Muscle of leg (tissue), 16 donors: ENCODE measurements at places on chromosomes 13 and 19.

GRCh38 chr13:70189981-70190380 is 81.7 kb upstream of the KLHL1 start:
- H3K36me3 ChIP-seq: no peaks in the 10 kb centered on the region
- no peak overlapping the region for H3K27ac ChIP-seq
- DNase-seq: no peak
- H3K4me1 ChIP-seq: no peaks in the 10 kb centered on the region

GRCh38 chr13:97736436-97736835 is 217.0 kb upstream of the IPO5 start:
- DNase-seq: no peak
- H3K36me3 ChIP-seq: no peaks in the 10 kb centered on the region
- no peaks in the 10 kb centered on the region for H3K27me3 ChIP-seq
- no peaks in the 10 kb centered on the region for H3K4me1 ChIP-seq
- H3K4me3 ChIP-seq: no peak overlapping the region

DNA sequence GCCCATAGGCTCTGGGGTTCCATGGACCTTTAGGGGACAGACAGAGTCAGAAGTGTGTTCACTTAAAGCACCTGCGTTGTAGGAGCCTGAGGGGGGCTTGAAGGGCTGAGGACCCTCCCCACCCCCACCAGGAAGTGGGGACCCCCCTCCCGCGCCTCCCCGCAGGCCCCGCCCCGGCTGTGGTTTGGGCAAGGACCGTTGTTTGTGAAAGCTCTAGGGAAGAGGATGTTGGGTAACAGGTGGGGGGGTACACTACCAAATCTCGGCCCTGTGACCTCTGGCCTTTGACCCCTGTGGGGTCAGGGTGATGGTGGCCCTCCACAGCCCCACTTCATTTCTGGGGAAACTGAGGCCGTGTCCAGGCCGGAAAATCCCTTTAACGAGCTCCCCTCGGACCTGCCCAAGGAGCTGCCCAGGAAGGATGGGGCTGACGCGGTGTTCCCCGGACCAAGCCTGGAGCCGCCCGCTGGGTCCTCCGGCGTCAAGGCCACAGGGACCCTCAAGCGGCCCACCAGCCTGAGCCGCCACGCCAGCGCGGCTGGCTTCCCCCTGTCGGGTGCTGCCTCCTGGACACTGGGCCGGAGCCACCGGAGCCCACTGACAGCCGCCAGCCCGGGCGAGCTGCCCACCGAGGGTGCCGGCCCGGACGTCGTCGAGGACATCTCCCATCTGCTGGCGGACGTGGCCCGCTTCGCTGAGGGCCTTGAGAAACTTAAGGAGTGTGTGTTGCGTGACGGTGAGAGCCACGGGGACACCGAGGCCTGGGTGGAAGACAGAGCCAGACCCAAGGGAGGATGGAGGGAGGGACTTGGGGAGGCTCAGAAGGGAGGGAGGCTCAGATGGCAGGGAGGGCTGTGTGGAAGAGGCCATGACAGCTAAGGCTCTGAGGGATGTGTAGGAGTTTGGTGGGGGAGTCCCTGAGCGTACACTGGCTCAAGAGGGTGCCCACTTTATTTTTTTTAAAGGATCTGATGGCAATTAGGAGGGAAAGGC is 1.3 kb downstream of the ARHGAP45 start:
- H3K36me3 ChIP-seq: no peaks in the 10 kb centered on the region
- peaks cover 43% of the 10 kb centered on the region for H3K4me1 ChIP-seq
- peaks cover 96% of the 10 kb centered on the region for H3K27me3 ChIP-seq

- H3K4me1 ChIP-seq: no peaks in the 10 kb centered on the region
- H3K4me3 ChIP-seq: no peak overlapping the region
- H3K36me3 ChIP-seq: no peaks in the 10 kb centered on the region
- H3K27me3 ChIP-seq: no peaks in the 10 kb centered on the region
Measured at GRCh38 chr13:106042996-106043581, 492.4 kb downstream of the EFNB2 start.

- H3K27ac ChIP-seq: no peak overlapping the region
- H3K4me1 ChIP-seq: peaks cover 2% of the 10 kb centered on the region
- no peak for DNase-seq
- no peaks in the 10 kb centered on the region for H3K27me3 ChIP-seq
- no peak overlapping the region for H3K4me3 ChIP-seq
Measured at GRCh38 chr19:49229416-49229815, 71.8 kb downstream of the TRPM4 start.

GRCh38 chr13:37403776-37404527 is 194.6 kb downstream of the POSTN start:
- DNase-seq: peak; percentile 46
- no peak overlapping the region for H3K27ac ChIP-seq
- no peaks in the 10 kb centered on the region for H3K36me3 ChIP-seq
- H3K27me3 ChIP-seq: no peaks in the 10 kb centered on the region
- no peak overlapping the region for H3K4me3 ChIP-seq

GRCh38 chr13:32415019-32415418 is 12.9 kb downstream of the N4BP2L1 start:
- no peaks in the 10 kb centered on the region for H3K27me3 ChIP-seq
- no peak overlapping the region for H3K4me3 ChIP-seq
- DNase-seq: no peak
- H3K4me1 ChIP-seq: peaks cover under 1% of the 10 kb centered on the region
- no peak overlapping the region for H3K27ac ChIP-seq

- DNase-seq: no peak
- peaks cover 21% of the 10 kb centered on the region for H3K36me3 ChIP-seq
- H3K27ac ChIP-seq: no peak overlapping the region
- H3K4me1 ChIP-seq: peaks cover 16% of the 10 kb centered on the region
- H3K4me3 ChIP-seq: no peak overlapping the region
- H3K27me3 ChIP-seq: no peaks in the 10 kb centered on the region
Measured at GRCh38 chr19:47186446-47187334, 44.3 kb downstream of the BBC3 start.

GRCh38 chr13:26225896-26226617 is 3.9 kb upstream of the RNF6 start:
- H3K4me3 ChIP-seq: no peak overlapping the region
- peak overlapping the region; percentile 87 for H3K27ac ChIP-seq
- no peaks in the 10 kb centered on the region for H3K27me3 ChIP-seq

DNA sequence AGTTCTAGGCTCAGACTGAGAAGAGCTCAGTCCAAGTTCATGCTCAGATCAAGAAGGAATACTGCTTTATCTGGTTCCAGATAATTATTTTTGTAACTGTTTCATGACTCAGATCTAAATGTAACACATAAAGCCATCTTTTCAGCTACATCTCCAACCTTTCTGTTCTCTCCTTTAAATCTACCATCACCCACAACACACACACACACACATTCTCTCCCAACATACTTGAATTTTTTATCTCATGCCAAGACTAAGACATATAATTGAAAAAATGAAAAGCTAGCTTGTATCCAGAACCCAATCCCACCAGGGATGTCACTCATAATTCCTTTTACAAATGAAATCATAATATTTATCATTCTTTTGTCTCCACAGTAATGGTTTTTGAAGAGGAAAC is 7.6 kb downstream of the KATNAL1 start:
- H3K36me3 ChIP-seq: no peaks in the 10 kb centered on the region
- DNase-seq: no peak
- no peak overlapping the region for H3K4me3 ChIP-seq
- no peaks in the 10 kb centered on the region for H3K27me3 ChIP-seq
- H3K4me1 ChIP-seq: no peaks in the 10 kb centered on the region

GRCh38 chr13:39052944-39053343 is 14.7 kb downstream of the NHLRC3 start:
- H3K36me3 ChIP-seq: peaks cover 4% of the 10 kb centered on the region
- H3K27ac ChIP-seq: no peak overlapping the region
- no peak overlapping the region for H3K4me3 ChIP-seq
- DNase-seq: no peak

GRCh38 chr19:17604372-17605025 is 49.0 kb downstream of the COLGALT1 start:
- no peak overlapping the region for H3K4me3 ChIP-seq
- H3K27ac ChIP-seq: no peak overlapping the region
- peaks cover 10% of the 10 kb centered on the region for H3K4me1 ChIP-seq
- H3K36me3 ChIP-seq: no peaks in the 10 kb centered on the region

DNA sequence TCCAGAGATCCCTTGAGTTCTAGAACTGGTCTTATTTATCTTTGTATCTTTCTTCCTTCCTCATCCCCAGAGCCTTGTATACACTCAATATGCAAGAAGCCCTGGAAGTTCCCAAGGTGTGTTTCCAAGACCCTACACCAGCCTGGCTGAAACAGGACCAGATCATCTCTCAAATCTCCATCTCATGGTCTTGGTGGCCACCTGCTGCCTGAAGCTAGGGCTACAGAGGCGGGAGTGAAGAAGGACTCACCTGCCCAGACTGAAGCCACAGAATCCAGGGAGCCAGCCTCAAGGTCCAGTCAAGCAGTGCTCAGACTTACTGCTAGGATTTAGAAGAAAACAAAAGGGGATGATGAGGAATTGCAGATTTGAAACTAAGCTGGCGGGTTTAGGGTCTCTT is 6.1 kb upstream of the CYSLTR2 start:
- no peak for DNase-seq
- H3K4me3 ChIP-seq: no peak overlapping the region
- no peak overlapping the region for H3K27ac ChIP-seq
- H3K36me3 ChIP-seq: no peaks in the 10 kb centered on the region

DNA sequence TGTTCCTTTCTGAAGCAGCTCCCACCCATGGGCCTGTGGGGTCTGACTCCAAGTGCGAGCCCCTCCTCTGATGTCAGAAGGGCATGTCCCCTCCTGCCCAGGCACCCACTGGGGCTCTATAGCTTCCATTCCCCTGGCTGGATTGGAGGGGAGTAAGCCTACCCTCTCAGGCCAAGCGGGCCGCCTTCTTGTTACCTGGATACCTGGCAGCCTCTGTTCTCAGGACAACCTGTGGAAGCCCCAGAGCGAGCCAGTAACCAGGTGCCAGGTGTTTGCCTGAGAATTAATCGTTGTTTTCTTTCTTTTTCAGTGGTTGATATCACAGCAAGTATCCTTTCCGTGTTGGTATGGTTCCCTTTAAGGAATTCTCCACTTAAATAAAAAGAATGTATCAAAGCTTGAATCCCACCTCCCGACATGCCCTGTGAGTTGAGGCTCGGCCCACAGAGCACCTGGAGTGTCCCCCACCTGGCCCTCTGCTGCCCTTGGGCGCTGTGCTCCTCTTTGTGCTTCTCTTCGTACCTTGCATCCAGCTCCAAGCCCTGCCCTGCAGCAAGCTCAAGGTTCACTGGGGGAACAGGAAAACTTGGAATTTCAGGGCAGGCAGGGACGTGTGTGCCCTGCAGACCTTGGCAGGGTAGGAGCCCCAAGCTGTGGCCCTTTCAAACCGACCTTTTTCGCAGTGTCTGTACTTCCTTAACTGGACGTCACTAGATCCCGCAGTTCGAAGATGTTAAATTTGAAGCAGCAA is 15.0 kb downstream of the MAU2 start:
- H3K27me3 ChIP-seq: no peaks in the 10 kb centered on the region
- H3K27ac ChIP-seq: no peak overlapping the region
- no peak for DNase-seq
- H3K36me3 ChIP-seq: peaks cover 87% of the 10 kb centered on the region

DNA sequence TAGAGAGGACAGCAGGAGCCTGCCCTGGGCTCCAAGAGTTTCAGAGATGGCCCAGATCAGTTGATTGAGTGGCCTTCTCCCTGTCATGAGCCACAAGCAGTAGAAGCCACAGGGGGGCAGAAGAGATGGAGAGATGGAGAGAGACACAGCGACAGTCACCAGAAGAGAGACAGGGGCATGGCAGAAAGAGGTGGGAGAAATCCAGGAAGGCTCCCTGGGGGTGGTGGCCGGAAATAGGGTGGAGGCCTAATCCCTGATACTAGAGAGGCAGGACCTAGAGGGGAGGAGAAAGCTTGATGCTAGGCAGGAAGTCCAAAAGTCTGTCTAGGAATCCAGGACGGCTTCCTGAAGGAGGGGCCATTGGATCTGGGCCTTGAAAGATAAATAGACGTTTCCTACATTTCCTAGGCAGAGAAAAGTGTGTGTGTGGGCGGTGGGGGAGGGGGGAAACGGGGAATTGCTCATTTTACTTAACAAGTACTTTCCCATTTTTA is 9.6 kb upstream of the TPM4 start:
- H3K4me1 ChIP-seq: peaks cover 15% of the 10 kb centered on the region
- H3K4me3 ChIP-seq: no peak overlapping the region
- peak; percentile 43 for DNase-seq
- H3K36me3 ChIP-seq: no peaks in the 10 kb centered on the region
- H3K27me3 ChIP-seq: no peaks in the 10 kb centered on the region
- H3K27ac ChIP-seq: no peak overlapping the region

GRCh38 chr19:48713864-48714755 is 5.4 kb downstream of the MAMSTR start:
- no peaks in the 10 kb centered on the region for H3K27me3 ChIP-seq
- peak overlapping the region; percentile 84 for H3K4me3 ChIP-seq
- DNase-seq: peak; percentile 100
- H3K27ac ChIP-seq: peak overlapping the region; percentile 97

DNA sequence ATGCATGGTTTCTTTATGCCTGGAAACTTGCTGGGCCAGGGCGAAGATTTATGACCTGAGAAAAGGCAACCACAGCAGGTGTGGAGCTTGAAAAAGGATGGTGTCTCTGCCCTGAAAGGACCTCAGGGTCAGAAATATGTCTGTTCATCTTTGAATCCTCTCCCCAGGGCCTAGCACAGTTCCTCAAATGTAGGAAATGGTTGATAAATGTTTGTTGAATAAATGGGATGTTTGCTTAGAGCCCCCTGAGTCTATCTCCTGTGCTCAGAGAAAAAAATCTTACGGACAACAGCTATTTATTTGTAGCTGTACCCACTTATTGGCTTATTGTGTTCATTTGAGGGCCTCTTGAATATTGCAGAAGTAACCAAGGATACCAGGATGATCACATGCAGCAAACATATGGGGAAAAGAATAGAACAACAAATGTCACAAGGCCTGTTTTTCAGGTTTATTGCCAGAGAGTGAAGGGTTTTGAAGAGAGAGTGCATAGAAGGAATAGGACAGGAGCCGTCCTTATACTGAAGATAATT is 114.5 kb downstream of the KLF5 start:
- DNase-seq: peak; percentile 15
- H3K4me3 ChIP-seq: no peak overlapping the region
- H3K27ac ChIP-seq: no peak overlapping the region
- H3K27me3 ChIP-seq: no peaks in the 10 kb centered on the region
- no peaks in the 10 kb centered on the region for H3K36me3 ChIP-seq

DNA sequence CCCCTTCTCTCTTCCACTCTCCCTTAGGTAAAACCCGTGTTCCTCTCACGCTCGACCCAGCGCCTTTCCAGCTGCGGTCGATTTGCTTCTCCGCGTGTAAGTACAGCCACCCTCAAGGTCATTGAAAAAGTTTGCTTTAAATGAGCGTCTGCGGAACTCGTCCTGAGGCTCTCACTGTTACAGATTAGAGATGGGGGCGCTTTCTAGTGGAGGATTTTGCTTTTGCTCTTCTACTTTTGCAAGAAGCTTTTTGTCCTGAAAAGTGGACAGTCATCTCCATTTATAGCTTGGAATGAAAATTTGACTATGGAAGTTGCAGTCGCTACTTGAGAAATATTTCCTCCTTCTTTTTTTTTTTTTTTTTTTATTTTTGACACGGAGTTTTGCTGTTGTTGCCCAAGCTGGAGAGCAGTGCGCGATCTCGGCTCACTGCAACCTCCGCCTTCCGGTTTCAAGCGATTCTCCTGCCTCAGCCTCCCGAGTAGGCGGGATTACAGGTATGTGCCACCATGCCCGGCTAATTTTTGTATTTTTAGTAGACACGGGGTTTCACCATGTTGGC is 595 bp upstream of the RAB20 start:
- peaks cover 11% of the 10 kb centered on the region for H3K4me1 ChIP-seq
- H3K4me3 ChIP-seq: peak overlapping the region; percentile 61
- H3K27ac ChIP-seq: peak overlapping the region; percentile 67
- no peaks in the 10 kb centered on the region for H3K36me3 ChIP-seq
- peak; percentile 77 for DNase-seq
